Left renal cortex interstitium (tissue), 4 donors: ENCODE measurements at places on chromosomes 1 and 21. TPM values are rescaled to one million over a fixed set of nuclear protein-coding genes. Genes with fewer than 3 reads are reported as not detected.
A peak's percentile ranks its signal among the peaks of the same experiment; 100 is the strongest.

DNA sequence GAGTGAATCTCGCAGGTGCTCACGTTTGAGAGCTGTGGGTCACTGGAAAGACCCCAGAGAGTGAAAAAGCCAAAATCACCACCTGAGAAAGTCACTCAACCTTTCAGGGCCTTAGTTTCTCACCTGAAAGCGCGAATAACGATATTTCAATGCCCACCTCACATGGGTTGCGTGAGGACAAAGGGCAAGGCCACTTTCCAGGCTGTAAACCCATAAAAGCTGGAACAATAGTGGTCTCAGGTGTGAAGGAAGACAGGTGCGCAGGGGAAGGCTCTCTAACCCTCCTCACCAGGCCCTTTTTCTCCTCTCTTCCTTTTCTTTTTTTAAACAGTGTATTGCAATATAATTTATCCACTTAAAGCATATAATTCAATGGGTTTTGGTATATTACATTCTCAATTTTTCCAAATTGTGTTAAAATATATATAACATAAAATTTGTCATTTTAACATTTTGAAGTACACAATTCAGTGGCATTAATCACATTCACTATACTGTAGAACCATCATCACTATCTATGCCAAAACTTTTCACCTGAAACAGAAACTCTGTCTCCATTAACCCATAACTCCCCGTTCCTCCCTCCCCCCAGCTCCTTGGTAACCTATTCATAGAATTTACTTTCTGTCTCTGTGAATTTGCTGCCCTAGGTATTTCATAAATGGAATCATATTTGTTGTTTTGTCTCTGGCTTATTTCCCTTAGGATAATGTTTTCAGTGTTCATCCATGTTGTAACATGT lies 118.4 kb upstream of the TNR start:
- no peak for DNase-seq

DNA sequence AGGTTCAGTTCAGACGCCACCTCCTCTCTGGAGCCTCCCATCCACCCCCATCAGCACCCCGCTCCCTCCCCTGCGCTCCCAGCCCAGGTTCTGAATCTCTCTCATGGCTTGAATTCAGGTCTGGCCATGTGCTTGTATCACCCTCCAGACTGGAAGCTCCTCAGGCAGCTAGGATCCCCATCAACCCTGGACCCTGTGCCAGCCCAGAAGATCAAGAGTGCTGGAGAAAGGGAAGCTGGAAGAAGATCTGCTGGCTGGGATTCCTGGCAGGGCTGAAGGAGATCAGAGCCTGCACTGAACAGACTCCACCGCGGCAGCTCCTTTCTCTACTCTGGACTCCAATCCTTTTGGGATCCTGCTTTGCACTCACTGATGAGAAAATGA lies 11.7 kb upstream of the TINAGL1 start:
- DNase-seq, result no peak

DNA sequence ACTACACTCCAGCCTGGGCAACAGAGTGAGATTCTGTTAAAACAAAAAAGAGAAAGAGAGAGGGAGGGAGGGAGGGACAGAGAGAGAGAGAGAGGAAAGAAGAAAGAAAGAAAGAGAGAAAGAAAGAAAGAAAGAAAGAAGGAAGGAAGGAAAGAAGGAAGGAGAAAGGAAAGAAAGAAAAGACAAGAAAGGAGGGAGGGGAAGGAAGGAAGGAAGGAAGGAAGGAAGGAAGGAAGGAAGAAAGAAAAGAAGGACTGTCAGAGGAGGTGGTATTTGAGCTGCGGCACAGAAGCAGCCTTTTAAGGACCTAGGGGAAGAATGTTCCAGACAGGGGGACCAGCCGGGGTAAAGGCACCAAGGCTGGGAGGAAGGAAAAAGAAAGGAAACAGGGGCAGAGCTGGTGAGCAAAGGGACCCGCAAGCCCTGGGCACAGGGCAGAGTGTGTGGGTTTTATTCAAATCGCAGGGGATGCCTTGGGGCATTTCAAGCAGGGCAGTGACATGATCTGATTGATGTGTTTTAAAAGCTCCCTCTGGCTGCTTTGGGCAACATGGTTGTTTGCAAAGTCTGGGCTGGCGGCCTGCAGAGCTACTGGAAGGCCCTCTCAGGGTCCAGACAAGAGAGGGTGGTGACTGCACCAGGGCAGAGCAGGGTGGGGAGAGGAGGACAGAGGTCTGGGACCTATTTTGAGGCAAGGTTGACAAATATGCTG lies 176.9 kb upstream of the VAMP3 start:
- no peak for DNase-seq

The CAMSAP2 gene
- 40.5 TPM for polyA plus RNA-seq

DNA sequence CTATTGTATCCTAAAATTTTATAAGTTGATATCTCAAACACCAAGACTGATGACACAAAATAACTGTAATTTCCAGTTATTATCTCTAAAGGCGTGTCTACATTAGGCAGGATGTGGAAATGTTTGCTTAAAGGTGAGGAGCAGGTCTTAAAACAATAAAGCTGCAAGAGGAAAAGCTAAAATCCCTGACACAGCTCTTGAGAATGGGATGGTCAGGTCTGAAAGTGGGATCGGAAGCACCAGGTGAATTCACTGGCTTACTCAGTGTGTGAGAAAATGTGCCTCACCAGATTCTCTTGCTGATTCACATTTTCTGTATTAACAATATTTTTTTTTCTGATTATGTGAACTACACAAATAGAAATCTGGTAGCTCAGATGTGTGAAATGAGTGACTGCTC lies 421.9 kb upstream of the ADAMTS5 start:
- DNase-seq, result no peak

The KRTAP13-1 gene
- polyA plus RNA-seq, result not detected

GRCh38 chr21:26528882-26529281 lies 44.2 kb downstream of the CYYR1 start:
- DNase-seq, result no peak

DNA sequence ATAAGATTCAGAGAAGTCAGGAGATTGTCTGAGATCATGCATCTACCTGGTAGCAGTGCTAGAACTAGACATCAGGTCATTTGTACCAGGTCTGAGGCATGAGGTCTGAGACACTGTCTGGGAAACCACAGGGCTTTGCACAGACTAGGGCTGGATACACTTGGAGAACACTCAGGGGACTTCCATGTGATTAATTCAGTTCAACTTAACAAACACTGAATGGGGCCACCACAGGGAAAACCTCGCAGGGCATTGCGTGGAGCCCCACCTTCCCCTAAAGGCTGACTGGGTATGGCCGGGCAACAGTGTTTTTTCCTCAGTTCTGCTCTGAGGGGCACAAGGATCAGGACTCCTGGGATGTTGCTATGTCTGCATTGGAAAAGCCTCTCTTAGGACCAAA lies 86.5 kb upstream of the WARS2 start:
- no peak for DNase-seq

DNA sequence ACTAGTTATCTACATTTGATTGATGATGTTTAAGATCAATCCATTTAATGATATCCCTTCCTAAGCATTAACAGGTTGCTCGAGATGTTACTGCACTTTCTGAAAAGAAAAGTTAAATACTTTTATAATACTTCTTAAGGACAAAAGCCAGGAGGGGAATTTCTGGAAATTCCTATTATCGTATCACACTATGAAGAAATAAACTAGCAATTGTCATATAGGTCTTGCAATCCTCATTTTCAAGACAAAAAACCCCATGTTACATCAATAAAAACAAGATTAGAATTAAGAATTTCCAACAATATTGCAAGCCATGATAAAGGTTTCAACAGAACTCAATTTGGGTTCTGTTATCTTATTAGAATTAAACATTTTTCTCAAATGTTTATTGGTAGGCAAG lies 47.2 kb downstream of the HNRNPR start:
- DNase-seq, result no peak

DNA sequence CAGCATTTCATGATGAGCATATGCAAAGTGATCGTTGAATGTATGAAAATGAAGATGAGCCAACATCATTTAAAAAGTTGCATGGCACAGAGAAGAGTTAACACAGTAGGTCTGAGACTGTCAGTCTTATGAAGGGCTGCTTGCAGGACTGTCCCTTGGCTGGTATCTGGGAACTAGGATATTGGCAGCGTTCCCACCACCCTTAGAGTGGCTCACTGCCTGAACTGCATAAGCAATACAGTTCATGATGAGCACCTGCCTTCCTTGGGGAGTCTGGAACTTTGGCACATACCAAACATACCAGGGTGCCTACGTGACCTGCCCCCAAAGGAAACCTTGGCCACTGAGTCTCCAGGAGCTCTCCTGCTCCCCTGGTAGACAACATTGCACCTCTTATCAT lies 161.8 kb downstream of the DSCAM start:
- DNase-seq, result no peak

The FNDC10 gene
- polyA plus RNA-seq, result 1.6 TPM

DNA sequence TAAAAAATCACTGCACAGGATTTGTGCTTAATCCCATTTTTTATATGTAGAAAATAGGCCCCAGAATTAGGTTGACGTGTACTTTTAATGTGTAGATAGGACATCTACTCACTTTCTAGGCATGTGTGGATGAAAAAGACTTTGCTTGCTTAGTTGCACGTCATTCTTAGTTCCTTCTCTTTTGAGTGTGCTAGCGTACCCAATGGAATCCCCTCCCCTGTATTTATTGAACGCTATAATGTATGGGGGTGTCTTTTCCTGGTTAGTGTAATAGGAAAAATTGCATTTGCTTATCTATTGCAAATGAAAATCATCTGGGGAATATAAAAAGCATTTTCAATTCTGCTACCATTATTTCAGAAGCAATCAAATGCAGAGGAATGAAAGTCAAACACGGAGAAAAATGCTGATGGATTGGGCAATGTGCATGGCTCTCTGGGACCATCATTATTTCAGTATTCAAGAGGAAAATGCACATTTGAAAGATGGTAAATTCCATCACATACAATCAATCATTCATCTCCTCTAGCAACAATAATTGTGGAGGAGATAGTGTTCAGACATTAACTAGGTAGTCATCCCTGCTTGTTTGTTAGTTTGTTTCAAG lies 277.0 kb upstream of the B3GALT2 start:
- no peak for DNase-seq

DNA sequence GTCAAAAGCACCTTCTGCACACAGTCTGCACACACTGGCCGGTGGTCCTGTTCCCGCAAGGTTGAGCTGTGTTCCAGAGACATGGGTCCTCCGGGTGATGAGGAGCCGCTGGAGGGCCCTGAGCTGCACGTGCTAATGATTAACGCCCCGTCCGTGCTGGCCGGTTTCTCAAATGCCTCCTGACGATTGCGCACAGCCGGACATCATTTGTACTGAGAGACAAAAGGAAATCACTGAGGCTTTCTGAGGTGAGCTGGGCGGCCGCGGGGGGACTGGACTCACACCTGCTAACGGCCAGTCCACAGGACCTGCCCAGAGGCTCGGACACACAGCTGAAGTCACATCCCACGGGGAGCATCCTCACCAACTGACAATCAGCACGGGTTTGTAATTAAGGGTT lies 29.2 kb downstream of the POFUT2 start:
- DNase-seq, result no peak

GRCh38 chr1:68175621-68176398 lies 56.5 kb downstream of the WLS start:
- DNase-seq, result peak; percentile 28

DNA sequence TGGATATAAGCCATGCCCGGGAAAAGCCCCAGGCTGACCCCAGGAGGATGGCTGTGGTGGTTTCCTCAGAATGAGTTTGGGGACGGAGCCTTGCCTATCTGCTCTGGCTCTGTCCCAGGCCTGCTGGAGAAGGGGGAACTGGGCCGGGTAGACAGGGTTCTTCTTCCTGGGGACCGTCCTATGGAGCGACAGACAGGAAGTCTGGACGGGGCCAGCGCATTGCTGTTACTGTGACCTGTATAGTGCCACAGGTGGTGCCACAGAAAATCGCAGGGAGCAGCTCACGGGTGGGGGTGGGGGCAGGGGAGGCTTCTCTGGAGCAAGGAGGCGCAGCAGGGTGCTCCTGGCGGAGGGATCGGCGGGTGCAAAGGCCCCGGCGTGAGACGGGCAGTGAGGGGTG lies 36.4 kb downstream of the CFAP74 start:
- DNase-seq, result no peak

The IFI44 gene
- 20.8 TPM for polyA plus RNA-seq

DNA sequence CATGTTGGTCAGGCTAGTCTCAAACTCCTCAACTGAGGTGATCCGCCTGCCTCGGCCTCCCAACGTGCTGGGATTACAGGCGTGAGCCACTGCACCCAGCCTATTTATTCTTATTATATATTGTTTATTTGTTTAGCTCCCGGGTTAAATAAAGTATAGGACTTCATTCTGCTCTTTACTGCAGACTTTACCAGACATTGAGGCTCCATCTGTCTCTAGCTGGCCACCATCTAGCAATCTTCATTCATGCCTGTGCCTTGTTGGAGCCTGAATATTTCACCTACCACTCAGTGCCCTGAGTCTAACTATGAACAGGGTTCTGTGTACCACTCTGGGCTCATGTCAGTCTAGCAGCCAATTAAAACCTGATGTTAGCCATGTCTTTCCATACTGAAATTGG lies 2.1 kb upstream of the DDAH1 start:
- no peak for DNase-seq

- no peak for DNase-seq
These were observed 7.2 kb downstream of the METTL13 start for GRCh38 chr1:171788696-171789095.

- DNase-seq, result no peak
These were observed 110.9 kb downstream of the KCNJ15 start for GRCh38 chr21:38367646-38368045.

The GRIK3 gene
- polyA plus RNA-seq, result 4.2 TPM

DNA sequence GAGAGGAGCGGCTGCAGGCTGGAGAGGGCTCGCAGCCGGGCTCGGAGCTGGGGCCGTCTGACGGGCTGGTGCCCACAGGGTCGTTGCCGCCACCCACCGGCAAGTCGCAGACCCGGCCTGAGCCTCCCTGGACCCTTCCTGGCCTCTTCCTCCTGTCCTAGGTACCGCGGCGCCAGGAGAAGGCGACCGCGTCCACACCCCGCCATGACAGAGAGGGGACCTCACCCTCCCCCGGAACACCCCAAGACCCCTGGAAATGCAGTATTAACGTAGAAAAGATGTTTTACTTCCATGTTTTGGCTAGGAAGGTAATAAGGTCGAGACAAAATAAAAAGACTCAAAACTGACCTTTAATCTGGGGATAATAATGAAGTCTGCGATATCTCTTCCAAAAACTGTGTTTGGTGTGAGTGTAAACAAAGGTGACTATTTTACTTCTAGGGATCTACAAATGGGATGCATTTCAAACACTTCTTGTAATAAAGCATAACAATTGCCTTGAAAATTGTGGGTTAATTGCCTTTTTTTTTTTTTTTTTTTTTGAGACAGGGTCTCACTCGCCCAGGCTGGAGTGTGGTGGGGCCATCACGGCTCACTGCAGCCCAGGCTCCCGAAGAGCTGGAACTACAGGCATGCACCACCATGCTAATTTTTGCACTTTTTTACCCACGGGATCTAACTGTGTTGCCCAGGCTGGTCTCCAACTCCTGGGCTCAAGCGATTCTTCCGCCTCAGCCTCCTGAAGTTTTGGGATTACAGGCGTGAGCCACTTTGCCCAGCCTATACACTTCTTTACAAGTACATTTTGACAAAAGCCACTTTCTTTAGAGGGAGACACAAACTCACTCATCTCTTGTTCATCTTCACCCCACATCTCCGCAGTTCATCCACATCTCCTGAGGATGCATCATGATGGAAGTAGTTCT lies 838 bp upstream of the RSRP1 start:
- no peak for DNase-seq
